ENCODE measurements at places on chromosomes 6 and 20.

GRCh38 chr20:2163757-2164156 lies 62.1 kb downstream of the STK35 start:
- DNase-seq = no peak

DNA sequence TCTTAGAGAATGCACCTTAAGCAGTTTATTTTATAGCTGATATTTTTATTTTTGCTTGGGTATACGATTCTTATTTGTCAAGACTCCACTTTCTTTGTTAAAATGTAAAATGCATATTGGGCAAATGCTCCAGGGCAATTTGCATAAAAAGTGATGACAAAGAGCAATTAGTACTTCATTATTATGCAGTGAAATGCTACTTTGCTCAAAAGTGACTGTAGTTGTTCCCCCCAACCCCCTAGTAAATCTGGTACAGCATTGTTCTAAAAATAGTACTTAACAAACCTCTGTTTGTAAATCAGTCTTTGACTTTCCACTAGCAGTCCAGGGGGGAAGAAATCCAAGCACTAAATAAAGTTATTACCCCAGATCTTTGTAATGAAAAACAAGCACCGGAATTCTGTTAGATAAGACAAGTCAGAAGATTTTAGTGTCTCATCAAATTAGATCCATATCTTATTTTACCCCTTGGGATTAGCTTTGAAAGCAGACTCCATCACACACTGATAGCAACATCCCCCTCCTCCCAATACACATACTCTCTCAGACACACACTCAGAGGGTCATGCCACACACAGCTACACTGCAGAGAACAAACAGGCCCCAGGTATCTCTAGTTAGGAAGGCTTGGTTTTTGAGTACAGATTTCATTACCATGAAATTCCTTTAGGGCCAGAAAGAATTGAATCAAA lies 32.9 kb upstream of the BACH2 start:
- no peak for DNase-seq

DNA sequence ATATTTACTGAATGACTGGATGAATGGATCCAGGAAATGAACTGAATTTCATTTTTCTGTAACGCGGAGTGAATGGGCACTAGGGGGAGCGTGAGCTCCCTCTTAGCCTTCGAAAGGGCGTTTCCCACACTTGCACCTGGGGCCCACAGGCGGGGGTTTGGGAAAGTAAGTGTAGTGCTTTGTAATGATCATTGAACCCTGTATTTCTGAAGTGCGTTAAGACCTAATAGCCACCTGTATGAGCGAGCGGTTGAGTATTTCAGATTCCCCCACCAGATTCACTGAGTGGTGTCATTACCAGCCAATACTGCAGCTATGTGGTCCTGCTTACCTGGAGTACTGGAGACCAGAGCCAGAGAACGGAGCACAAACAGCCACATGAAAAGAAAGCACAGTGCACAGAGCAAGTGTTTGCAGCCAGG lies 10.5 kb downstream of the SYTL3 start:
- DNase-seq = no peak

- no peak for DNase-seq
Measured at GRCh38 chr6:41672816-41673703, 34.8 kb downstream of the MDFI start.

GRCh38 chr6:105835373-105835772 lies 250.8 kb upstream of the PRDM1 start:
- peak; percentile 44 for DNase-seq

DNA sequence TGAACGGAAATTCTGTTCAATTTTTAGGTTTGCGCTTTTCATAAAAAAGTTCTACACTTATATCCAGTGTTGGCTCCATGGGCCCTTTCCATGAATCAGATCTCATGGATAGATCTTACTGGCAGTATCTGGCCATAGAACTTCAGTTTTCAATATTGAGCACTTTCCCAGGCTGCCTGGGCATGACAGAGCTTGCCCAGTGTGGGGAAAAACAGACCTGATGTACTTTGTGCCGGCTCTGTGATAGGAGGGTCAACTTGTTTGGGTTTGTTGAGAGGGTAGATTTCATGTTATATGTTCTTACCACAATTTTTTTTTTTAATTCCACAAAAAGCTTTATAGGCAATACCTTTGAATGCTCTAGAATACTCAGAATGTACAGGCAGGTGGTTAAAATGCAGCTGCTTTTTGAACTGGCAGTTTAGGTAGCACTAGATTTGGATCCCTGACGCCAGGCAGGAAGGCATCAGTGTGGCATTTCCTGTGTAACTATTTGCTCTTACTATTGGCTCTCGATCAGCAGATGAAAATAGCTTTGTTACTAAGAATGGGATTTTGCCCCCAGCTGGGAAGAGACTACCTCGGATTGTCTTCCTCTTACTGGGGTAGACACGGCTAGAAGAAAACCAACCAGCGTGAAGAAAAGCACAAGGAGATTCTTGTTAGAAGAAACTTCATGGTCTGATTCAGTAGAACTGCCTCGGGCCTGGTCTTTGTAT lies 404.9 kb upstream of the SOX4 start:
- no peak for DNase-seq

- no peak for DNase-seq
Measured at GRCh38 chr6:5729080-5729434, 277.7 kb downstream of the NRN1 start.

- DNase-seq = no peak
Measured at GRCh38 chr20:25534845-25535244, 50.5 kb downstream of the NINL start.

DNA sequence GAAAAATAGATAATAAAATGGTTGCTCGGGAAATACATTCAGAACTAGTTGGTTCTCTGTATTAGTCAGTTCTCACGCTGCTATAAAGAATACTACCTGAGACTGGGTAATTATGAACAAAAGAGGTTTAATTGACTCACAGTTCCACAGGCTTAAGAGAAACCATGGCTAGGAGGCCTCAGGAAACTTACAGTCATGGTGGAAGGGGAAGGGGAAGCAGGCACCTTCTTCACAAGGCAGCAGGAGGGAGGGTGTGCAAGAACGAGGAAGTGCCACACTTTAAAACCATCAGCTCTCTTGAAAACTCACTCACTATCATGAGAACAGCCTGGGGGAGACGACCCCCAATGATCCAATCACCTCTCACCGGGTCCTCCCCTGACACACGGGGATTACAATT lies 24.2 kb upstream of the SNX9 start:
- no peak for DNase-seq

- DNase-seq = no peak
Measured at GRCh38 chr6:68649669-68650068, 14.6 kb downstream of the ADGRB3 start.

DNA sequence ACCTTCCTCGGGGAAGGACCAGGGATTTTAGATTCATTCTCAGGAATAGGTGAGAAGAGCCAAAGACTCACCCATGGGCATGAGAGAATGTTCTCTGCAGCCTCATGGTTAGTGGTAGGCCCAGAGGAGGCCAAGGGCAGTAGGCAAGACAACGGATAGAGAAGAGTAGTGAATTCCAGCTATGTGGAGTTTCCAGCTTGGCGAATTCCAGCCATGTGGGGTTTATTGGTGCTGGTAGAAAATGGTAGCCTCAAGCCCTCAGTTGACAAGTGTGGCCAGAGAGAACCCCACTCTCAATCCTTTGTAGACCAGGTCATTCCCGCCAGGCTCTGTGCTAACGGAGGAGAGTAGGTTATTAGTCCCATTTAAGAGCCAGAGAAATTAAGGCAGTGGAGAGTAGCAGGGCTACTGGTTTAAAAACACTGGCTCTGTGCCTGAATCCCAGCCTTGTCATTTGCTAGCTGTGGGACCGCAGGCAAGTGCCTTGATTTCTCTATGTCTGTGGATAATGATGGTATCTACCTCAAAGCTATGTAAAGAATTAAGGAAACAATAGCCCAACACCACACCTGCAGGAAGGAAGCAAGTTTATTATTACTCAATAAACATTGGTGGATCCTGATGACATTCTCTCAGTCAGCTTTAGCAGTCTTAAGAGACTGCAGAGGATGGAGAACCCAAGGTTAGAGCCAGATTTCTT lies 2.0 kb upstream of the SLC9A8 start:
- DNase-seq = no peak

GRCh38 chr20:19598117-19598850 lies 159.8 kb upstream of the RIN2 start:
- no peak for DNase-seq

DNA sequence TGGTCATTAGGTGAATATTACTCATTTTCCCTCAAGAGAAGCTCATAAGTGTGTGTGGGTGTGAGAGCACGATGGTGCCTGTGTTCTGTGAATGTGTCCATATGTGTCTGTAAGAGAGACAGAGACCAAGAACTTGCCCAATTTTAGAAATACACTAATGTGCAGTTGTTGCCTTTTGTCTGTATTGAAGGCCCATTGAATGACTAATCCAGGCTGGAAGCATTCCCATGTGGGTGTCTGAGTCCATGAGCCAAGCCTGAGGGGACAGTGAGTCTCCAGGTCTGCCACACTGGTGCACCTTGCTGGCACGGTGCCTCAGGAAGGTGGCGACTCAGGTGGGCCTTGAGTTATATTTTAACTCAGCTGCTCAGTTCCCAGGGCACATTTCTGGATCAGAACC lies 25.5 kb upstream of the ASXL1 start:
- DNase-seq = no peak

- DNase-seq = no peak
Measured at GRCh38 chr6:108748055-108748454, 100.2 kb upstream of the ARMC2 start.

DNA sequence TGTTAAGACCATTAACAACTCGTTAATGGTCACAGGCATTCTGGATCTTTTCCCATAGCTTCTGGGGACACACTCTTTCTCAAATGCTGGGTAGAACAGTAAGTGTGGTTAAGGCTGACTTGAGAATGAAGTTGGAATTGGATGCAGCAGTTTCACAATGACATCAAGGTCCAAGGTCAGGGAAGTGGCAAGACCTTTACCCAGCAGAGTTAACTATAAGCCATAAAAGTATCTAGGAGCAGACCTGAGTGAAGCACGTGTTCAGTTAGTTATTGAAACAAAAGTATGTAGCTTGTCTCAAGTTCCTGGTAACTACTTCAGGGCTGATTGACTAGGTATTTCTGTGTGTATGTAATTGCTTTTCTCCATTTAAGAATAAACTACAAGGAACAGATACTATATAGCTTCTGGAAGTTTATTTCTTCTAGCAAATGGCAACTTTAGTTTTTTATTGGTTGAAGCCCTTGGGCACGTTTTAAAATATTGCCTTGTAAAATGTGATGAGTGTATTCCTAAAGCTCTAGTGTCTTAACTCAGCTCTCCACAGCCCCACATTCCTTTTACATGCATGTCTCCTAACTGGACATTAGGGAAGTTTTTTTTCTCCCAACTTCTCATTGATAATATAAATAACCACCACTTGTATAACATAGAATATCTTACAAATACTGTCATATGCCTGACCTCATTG lies 479.0 kb upstream of the CITED2 start:
- no peak for DNase-seq

DNA sequence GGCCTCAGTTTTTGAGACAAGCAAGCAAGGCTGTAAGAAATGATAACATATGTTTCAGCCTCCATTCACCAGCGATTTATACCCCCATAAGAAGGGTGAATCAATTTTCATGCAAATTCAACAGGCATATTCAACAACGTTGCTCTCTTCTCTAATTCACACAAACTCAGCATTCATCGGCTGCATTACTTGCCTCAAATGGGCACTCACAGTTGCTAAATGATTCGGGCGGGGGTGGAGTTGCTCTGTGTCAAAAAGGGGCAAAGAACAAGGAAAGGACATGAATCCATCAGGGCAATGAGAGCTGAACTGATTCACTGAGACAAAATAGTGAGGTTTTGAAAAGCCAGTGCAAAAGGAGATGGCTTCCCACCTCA lies 9.0 kb downstream of the MOXD1 start:
- no peak for DNase-seq

DNA sequence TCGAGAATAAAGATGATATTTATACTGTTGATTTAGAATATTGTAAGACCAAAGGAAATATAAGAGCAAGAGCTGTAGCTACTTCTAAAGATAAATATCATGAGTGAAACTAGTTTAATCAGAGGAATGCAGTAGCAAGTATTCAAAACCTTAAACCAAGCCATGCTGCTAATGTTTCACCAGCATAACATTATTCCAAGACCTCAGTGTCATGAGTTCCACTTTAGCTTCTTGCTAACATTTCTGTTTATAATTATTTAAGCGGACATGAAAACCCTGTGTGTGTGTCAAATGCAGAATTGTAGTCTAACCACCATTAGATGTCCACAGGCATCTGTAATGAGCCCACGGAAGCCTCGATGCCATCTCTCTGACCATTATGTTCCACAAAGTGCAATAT lies 752.6 kb upstream of the MARCKS start:
- no peak for DNase-seq

- no peak for DNase-seq
Measured at GRCh38 chr6:145723646-145724045, 11.7 kb downstream of the EPM2A start.

DNA sequence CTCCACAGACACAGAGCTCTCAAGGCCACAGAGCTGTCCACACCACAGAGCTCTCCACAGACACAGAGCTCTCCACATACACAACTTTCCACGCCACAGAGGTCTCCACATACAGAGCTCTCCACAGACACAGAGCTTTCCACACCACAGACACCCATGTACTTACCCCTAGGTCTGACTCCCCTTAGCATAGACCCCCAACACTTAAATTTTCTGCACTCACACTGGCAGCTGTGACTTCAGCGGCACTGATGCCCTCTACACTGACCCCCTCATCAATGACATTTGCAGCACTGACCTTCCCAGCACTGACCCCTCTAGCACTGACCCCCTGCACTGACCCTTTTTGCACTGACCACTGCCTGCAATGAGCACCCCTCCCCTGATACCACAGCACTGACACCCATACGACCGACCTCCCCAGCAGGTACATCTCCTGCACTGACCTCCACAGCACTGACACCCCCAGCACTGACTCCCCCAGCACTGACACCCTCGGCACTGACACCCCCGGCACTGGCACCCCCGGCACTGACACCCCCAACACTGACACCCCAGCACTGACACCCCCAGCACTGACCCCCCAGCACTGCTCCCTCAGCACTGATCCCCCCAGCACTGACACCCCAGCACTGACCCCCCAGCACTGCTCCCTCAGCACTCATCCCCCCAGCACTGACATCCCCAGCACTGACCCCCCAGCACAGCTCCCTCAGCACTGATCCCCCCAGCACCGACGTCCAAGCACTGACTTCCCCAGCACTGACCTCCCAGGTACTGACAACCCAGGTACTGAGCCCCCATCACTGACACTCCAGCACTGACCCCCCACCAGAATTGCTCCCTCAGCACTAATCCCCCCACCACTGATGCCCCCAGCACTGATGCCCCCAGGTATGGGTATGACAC lies 56.5 kb downstream of the ERMARD start:
- DNase-seq = no peak

Measured in CMK (cell line).